GM19239 (cell line): ENCODE measurements at places on chromosomes 6 and 20.

DNA sequence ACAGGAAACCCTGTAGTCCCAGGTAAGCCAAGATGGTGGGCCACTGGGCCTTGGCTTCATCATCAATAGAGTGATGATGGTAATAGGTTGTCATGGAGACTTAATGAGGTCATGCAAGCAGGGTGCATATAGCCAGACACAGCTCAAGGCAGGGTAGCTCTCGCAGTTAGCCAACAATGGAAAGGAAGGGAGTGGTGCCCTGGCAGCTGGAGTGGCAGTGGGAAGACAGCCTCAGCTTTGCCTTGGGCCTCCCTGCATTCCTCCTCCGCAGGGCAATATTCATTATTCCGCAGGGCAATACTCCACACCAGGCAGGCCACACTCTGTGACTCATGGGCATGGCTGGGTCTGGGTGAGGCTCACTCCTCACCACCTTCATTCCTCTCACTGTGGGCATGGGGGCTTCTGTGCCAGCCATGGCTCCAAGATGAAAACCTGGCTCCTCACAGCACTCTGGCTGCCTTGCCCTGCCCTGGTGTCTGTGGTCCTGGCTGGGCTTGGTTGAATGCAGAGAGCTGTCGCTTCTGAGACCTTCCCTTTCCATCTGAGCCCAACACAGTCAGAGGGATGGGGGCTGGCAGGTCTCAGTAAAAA, 163.1 kb upstream of the PMEPA1 start:
- no peak for DNase-seq

DNA sequence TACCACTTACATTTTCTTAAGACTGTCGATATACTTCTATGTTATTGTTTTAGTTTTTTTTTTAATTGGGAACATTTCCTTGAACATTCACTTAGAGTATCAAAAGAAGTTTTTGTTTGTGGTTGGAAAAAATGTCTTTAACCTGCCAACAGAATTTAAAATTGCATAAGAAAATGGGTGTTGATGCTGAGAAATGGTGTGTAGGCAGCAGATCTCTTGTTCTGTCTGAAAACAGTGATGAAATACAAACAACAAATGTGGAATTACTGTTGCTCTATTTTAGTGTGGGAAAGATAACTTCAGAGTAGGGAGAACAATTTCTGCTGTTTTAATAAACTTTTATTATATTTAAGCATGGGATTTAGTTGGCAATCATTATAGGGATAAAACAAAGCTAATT, 293.5 kb downstream of the CDKAL1 start:
- no peak for DNase-seq

DNA sequence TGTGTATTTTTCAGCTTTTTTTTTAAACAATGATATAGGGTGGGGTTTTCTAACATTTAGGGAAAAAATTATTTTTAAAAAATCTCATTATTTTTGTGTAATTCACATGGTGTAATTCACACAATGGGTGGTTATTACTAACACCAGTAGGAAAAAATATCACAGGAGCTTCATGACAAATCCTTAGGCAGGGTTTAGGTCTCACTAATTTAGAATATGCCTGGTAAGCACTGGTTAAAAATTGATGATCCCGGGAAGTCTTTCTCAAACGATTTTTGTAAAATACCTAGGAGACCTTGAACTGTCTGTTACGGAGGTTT, 29.5 kb upstream of the ZNF217 start:
- DNase-seq: no peak

DNA sequence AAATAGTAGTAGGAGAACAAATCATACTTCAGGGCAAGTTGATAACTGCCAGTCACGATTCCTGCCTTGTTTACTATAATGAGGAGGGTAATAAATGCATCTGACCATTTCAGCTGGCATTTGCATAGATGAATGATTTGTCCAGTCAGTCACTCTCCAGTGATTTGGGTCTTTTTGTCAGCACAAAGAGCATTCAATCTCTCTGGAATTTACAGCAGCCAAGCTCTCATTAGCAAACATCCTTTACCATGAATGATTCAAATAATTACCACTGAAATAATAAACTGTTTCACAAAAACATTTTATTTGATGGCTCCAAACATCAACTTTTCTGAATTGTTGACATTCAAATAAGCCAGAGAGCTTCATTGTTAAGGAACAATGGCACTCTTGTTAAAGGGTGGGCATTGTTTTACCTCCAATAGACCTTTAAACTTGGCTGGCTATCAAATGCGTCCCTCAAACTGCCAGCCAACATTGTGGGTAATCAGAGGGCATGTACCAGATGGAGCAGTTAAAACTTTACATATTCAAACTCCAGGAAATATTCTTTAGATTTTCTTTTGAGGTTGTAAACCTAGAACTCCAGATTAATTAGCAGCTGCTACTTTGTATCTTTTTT, 30.0 kb upstream of the FBXL4 start:
- DNase-seq: no peak

DNA sequence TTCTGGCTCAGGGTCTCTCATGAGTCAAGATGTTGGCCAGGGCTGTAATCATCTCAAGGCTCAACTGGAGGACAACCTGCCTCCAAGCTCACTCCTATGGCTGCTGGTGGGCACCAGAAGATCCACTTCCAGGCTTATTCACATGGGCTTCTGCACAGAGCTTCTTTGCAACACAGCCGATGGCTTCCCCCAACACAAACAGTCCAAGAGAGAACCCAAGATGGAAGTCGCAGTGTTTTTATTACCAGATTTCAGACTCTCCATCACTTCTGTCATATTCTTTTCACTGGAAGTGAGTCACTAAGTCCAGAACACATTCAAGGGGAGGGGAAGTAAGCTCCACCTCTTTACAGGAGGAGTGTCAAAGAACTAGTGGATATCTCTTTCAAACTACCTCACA, 75.5 kb downstream of the CD164 start:
- DNase-seq: no peak

- DNase-seq: no peak
These were observed 333.4 kb upstream of the CHD6 start for GRCh38 chr20:41951615-41952014.

DNA sequence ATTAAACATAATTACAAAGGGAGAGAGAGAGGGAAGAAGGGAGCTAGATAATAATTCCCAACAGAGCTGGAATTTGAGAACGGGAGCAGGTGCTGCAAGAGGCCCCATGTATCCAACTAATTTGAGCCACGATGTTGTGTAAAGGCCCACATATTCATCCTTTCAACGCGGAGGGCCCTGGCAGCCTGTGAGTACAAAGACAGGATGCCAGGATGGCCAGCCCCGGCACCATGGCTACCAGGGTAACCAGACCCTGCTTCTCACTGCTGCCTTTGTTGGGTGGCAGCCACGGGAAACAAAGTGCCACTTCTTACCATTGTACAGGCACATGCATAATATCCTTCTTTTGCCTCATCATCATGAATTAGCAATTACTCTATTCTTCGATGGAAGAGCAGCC, 492.0 kb upstream of the NRSN1 start:
- no peak for DNase-seq

GRCh38 chr6:158519761-158520160, 40.1 kb upstream of the TMEM181 start:
- DNase-seq: no peak

- no peak for DNase-seq
These were observed 106.5 kb downstream of the DACT2 start for GRCh38 chr6:168213121-168213524.

DNA sequence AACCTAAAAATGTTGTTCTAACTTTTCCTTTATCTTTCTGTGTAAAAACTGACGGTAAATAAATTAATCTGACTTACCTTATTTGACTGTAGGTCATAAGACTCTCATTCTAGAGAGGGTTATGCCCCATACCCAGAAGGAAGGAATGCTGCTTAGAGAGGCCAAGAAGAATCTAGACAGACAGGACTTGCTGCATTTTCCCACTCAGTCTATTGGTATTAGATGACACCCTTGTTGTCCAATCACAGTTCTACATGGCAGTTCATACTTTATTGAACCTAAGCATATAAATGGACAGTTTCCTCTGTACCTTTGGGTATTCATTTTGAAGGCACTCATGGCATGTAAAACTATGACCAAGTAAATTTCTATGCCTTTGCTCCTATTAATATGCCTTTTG, 359.6 kb upstream of the ID4 start:
- DNase-seq: no peak

DNA sequence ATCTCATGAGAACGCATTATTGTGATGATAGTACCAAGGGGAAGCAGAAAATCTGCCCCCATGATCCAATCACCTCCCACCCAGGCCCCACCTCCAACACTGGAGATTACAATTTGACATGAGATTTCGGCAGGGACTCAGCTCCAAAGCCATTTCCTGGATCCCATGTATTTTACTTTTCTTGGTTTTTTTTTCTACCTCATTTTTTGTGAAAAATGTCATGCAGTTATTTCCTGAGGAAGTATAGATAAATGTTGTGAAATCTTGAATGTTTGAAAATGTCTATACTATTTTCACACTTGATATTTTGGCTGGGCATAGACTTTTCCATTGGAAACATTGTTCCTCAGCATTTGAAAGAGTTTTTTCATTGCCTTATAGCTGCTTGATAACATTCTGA, 9.1 kb upstream of the BRPF3 start:
- DNase-seq: no peak
